ENCODE measurements at places on chromosomes 4 and X.

- no peak for DNase-seq
Observed at GRCh38 chr4:163747886-163748285, 253.4 kb downstream of the TMA16 start.

DNA sequence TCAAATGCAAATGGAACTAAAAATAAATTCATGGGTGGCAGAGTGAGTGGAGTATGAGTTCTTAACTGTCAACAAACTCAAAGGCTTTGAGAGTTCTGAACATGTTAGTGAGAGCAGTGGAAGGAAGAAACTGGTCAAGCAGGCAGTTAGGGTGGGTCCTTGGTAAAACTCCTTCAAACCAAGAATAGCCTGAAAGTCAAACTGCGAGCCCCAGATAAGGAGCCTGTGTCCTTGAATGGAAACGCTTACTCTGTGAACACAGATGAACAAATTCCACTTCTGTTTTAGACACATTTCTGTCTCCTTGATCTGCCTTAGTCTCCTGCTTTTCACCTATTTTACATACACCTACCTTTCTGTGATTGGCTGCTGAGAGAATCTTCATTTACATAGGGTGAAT, 129.4 kb upstream of the PCDH18 start:
- no peak for DNase-seq

GRCh38 chrX:102669526-102669925, 18.2 kb downstream of the GPRASP1 start:
- no peak for DNase-seq

DNA sequence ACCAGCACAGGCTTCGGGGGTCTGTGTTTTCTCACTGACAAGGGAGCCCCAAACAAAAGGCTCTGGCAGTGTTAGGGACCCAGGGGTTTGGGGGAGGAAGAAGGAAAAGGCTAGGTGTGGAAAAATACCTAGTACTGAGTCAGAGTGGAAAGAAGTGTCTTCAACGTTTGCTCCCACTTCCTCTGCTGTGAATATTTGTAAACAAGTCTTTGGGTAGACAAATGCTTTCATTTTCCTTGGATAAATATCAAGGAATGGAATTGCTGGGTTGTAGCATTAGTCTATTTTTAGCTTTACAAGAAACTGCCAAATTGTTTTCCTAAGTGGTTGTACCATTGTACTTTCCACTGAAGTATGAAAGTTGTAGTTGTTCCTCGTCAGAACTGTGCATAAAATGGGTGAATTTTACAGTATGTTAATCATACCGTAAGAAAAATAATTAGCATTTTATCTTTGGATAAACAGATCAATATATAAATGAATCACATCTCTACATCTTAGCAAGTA, 17.4 kb downstream of the COL4A5 start:
- no peak for DNase-seq
